ENCODE measurements at places on chromosomes 13 and 19. TPM values are rescaled to one million over a fixed set of nuclear protein-coding genes. Genes with fewer than 3 reads are reported as not detected.

The MADCAM1 gene
- total RNA-seq, result not detected

The PGLYRP1 gene
- not detected for total RNA-seq

The OLFM4 gene
- total RNA-seq, result 0.07 TPM

The ZNF439 gene
- total RNA-seq, result 0.68 TPM

The SPACA4 gene
- not detected for total RNA-seq

The NLRP7 gene
- not detected for total RNA-seq

The URAD gene
- not detected for total RNA-seq

The CASP14 gene
- not detected for total RNA-seq

The CNFN gene
- total RNA-seq, result not detected

The PCDH17 gene
- 0.51 TPM for total RNA-seq

The ANKRD24 gene
- 0.46 TPM for total RNA-seq

Measured in gastrocnemius medialis (tissue), 4 donors.